ENCODE measurements at places on chromosomes 12 and 14.

DNA sequence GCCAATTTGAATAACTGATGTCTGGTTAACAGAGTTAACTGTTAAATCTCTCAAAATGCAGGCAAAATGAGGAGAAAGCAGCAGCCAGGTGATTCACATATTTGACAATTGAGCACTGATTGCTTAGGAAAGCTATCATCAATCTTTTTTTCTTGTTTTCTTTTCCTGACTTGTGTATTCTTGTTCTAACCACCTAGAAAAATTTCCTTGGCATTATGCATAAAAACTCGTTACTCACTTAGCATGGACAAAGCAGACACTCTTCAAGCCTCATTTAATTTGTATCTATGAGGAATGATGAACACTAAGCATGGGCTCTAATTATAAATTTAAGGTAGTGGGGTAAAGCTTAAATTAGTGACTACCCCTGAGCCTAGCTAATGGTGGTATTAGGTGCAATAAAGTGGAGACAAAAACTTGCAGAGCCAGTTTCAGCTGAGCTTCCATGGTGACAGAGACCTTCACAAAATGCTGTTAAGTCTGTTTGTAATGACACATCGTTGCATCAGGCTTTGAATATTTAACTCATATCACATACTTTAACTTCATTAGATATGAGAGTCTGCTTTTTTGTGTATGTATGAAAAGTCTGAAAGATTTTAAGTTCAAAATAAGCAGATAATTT, 52.0 kb downstream of the RASSF9 start:
- no peak for DNase-seq

GRCh38 chr12:69266036-69266635, 26.8 kb downstream of the CPSF6 start:
- no peak for DNase-seq

DNA sequence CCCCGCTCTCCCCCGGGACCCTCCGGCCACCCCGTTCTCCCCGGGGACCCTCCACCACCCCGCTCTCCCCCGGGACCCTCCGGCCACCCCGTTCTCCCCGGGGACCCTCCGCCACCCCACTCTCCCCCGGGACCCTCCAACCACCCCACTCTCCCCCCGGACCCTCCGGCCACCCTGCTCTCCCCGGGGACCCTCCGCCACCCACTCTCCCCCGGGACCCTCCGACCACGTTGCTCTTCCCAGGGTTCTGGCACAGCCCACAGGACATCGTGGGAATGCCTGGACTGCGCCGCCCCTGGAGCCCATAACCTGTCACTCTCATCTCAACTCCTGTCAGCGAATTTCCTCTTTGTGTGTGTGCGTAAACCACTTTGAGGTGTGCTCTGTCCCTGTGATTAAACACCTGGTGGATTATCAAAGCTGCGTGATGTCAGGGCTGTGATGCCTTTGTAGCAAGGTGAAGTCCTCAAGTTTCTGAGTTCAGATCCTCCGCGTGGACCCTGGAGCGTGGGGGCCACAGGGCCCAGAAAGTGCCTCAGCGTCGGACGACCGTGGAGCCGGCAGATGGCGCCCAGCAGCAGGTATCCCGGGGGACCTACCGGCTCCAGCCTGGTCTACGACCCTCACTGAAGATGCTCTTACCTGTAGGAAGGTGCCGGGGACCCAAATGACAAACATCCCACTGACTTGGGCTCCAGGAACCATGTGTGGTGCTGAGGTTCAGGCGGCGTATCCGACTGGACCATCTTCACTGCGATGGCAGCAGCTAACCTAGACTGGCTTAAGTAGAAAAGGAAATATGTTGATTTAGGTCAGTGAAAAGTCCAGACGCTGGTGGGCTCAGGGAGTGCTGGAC, 63.2 kb upstream of the GALNT9 start:
- no peak for DNase-seq

- DNase-seq, result no peak
These were observed 42.0 kb downstream of the GLIPR1L2 start for GRCh38 chr12:75432924-75433323.

GRCh38 chr14:24300326-24300980, 803 bp downstream of the NOP9 start:
- no peak for DNase-seq

DNA sequence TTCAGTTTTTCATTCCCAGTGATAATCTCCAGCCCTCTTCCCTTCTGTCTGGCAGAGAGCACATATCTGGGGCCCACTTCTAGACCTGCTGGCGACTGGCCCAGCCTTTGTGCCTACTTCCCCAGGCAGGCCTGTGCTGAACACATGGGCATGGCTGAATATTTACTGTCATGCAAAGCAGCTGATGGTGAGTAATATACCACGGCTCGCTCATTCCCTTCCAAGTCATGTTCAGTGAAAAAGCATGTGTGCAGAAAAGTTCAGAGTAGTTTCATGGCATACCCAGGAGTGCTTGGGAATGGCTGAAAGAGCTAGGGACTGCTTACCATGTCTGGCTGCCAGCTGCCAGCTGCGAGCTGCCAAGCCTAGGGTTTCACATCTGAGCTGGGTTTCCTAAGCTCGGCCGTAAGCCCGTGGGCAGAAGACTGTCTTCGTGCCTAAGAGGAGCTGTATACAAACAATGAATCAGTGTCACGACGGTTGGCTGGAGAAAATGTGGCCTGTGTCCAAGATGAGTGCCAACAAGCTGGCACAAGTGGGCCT, 179.9 kb upstream of the PELI2 start:
- no peak for DNase-seq

GRCh38 chr12:26713885-26714383, 119.1 kb downstream of the ITPR2 start:
- DNase-seq, result no peak

DNA sequence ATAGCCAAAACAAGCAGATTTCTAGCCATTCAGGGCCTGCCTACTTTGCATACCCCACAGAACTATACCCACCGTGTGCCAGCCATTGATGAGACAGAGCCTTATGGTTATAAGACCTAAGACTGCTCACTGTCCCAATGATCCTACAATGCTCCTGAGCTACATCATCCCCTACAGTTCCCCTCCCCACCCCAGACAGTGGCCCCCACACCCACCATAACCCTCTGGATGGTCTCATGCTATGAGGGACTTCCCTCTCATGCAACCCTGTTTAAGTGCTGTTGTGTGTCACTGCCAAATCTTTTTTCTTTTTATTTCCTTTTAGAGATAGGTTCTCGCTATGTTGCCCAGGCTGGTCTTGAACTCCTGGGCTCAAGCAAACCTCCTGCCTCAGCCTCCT, 75.9 kb downstream of the CHST11 start:
- DNase-seq, result no peak

GRCh38 chr14:81450100-81450531, 50.0 kb upstream of the STON2 start:
- DNase-seq, result no peak

DNA sequence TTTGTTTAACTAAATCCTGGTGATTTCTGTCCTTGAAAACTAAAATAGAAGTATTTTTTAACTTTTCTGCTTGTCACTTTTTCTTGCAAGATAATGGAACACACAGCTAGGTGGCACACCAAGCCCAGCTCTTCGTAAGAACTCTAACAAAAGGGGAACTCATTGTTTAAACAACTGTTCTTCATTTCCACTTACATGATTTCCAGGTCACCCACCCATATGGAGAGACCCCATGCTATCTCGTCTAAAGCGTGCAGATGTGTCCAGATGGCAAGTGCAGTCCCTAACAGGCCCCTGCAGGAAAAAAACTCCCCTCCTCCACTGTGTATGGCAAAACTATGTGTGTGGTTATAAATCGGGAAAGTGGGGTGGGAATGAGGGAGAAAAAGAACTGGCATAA, 43.3 kb upstream of the NT5DC3 start:
- DNase-seq, result no peak

DNA sequence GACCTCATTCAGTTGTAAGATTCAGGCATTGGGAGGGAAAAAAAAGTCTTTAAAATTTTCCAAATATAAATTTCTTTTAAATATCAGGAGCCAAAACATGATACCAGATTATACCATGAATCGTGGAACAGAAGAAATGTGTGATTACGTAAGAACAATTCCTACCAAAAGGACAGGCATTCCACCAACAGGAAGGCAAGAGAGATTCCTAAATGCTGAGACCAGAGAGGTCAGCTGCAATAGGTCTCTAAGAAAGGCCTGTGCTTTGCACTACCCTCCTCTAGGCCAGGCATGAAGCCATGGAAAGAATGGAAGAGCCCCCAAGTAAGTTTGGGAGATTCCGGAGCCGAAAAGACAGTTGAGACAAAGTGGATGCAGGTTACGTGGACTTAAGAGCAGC, 83.7 kb downstream of the PTGER2 start:
- DNase-seq, result no peak
